ENCODE measurements at places on chromosomes 1 and 21.
A peak's percentile ranks its signal among the peaks of the same experiment; 100 is the strongest.

DNA sequence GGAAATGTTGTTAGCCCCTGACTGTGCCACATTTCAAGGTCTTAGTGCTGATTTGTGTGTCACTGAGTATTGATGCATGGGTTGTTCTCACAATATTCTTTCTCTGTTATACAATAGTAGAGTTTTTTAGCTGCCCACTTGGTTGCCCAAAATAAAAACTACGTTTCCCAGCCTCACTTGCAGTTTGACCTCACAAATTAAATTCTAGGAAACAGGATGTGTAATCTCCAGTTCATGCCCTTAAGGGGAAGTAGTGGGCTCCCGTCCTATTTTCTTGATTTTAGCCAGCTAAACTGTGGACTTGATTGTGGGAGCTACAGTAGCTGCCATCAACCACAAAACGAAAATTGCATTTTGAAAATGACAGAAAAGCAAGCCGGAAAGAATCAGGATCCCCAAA, 27.3 kb upstream of the LAMC1 start:
- DNase-seq, result no peak

DNA sequence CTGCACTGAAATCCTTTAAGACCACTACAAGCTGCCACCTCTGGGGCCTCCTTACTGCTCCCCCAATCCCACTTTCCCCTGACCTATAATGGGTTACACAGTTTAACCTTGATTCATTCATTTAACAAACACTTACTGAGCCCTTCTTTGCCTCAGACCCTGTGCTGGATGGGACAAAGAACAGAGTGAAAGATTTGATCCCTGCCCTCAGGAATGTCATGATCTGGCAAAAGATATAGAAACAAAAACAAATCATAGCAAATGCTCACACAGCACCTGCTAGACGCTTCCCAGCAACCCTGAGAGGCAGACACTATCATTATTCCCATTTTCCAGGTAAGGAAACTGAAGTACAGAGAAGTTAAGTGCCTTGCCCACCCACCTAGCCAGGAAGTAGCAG, 7.0 kb upstream of the AUNIP start:
- DNase-seq, result no peak

DNA sequence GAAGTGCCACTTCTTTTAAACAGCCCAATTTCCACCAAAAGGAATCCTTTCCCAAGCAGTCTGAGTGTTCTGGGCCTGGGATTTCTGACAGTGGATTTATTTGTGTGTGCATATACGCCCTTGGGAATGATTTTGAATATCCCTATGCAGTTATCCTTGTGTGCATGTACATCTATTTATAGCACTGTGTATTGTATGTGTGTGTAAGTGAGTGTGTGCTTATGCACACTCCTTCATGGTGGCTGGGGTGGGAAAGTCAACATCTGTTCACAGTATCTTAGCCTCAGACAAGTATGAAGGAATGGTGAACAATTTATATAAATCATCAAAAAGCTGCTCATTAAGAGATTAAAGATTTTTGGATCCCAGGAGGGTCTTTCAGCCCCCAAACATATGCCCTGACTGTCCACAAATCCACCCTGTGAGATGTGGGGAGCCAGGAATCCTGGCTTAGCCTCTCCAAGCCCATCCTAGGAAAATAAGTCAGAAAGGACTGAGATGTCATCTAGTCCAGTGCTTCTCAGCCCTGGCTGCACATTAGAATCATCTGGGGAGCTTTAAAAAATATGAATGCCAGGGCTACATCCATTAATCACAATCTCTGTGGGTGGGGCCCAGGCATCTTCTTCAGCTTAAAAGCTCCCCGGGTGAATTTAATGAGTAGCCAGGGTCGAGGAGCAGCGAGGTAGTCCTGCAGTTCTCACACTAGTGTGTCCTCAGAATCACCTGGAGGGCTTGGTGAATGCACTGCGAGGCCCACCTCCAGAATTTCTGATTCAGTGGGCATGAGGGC, 101.4 kb downstream of the PLXNA2 start:
- DNase-seq, result no peak

DNA sequence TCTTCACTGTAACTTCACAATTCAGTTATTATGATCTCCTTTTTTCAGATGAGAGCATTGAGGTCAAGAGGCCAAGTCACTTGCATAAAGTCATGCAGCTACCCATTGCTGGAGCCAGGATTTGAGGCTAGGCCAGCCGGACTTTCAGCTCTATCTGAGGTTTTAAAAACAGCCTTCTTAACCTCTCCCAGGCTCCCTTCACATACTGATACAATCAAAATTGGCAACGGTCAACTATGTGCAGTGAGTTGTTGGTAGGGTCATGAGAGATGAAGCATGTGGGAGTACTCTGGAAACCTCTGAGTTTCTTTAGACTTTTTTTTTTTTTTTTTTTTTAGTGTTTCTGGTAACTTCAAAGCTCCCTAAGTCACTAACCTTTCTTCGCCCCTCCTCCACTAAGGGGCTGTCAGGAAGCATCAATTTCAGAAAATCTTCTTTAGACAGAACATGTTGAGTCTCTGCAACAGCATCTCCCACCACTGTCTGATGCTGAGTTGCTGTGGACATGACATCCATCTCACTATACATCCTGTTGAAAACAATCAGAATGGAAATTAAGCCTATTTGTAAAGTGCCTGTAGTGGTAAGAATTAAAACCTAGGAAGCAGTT, 201.8 kb downstream of the SIPA1L2 start:
- no peak for DNase-seq

- no peak for DNase-seq
Measured at GRCh38 chr1:234989019-234989418, 139.6 kb downstream of the TOMM20 start.

DNA sequence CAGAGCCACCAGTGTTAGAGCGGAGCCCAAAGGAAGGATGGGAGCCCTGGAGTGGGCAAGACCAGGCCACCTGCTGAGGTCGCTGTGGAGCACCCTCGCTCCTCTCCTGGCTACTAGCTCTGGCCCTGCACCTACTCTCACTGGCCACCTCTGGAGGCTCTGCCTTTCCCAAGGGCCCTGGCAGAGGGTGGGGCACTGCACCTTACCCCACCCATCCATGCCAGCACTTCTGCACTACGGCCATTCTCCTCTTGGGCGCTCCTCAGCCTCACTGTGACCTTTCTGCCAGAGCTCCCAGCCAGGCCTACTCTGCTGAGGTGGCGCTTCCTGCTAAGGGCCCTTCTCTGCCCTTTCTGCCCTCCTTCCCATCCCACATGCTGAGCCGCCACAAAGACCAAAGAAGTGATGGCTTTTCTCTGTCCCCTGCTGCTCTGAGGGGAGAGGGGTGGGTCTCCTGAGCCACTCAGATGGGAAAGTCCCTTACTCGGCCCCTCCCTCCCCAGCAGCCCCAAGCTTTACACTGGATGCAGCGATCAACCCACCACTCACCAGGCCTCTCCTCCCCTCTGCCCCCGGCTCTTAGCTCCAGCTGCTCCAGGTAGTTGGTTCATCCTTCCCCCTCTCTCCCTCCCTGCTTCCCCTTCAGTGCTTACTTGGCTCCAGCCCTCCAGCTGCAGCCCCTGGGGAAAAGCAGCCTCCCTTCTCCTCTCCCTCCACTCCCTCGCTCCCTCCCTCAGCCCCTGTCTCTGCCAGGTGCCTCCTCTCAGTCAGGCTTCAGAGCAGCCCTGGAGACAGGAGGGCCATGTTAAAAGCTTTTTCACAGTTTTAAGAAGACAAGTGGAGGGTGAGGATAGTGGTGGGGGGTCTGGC, 14.8 kb upstream of the TMEM222 start:
- no peak for DNase-seq

DNA sequence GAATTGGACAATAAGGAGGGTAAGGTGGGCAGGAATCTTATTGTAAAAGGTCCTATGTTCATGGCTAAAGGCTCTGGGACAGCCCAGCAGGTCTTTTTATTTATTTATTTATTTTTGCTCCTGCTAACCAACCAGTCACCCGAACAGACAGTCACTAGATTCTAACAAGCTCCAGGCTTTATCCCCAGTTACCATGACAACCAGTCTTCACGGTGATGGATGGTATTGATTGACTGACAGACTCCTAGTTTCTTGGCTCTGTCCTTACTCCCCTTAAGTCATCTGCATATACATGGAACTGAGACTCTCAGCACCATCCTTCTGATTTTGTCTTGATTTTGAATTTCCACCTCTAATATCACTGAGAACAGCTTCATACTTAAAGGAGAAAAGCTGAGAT, 44.3 kb downstream of the C8A start:
- no peak for DNase-seq

DNA sequence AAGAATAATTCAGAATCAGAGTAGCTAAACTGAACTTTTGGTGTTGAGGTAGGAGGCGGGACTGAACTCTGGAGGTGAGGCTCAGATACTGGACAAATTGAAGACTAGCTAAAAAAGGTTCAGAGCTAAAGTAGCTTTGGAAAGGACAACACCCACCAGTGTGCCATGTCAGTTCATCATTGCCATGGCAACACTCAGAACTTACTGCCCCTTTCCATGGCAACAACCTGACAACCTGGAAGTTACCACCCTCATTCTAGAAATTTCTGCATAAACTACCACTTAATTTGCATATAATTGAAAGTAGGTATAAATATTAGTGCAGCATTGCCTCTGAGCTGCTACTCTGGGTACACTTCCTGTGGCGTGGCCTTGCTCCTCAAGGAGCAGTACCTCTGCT, 30.3 kb upstream of the POGK start:
- no peak for DNase-seq

GRCh38 chr1:229027622-229028182, 243.2 kb upstream of the RAB4A start:
- peak; percentile 21 for DNase-seq

DNA sequence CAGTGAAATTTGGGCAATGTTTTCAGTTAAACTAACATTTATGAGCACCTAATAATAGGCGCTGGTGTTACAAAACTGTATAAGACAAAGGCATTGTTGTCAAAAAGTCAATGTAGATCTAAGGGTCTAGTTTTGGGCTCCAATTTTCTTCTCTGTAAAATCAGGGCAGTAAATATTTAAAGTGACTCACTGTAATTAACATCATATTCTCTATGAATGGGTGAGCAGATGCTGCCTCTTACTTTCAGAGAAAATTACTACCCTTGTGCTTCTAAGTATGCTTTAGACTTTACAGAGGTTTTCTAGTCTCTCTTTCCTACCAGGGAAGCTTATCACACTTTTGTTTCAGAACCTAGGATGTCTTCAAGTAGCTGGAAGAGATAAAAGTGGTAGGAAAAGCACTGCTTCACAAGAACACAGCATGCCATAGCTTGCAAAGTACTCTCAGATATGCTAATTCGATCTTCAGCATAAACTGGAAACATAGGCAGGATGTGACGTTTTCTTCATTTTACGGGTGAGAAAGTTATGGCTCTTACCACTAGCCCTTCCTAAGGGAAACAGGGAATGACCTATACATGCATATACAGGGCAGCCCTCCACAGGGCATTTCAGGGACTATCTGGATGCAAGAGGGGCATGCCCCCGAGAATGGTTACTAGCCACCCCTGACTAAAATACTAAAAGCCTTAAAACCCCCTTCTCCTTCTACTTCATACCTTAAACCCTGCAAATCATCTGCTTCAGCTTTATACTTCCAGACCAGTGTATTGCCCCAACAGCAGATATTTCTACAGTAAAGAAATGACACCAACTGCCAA, 2.6 kb downstream of the C1orf116 start:
- no peak for DNase-seq

- DNase-seq, result no peak
Measured at GRCh38 chr21:32477424-32477745, 64.9 kb downstream of the EVA1C start.

DNA sequence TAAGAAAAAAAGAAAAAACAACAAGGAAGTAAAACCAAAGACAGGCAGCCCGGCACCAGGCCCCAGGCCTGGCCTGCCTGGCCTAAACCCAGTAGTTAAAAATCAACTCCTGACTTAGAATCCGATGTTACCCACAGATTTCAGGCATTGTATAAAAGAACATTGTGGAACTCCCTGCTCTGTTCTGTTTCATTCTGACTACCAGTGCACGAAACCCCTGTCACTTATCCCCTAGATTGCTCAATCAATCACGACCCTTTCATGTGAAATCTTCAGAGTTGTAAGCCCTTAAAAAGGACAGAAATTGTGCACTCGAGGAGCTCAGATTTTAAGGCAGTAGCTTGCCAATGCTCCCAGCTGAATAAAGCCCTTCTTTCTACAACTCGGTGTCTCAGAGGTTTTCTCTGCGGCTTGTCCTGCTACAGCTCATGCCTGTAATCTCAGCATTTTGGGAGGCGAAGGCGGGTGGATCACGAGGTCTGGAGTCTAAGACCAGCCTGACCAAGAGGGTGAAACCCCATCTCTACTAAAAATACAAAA, 15.6 kb upstream of the MYOCOS start:
- DNase-seq, result no peak

DNA sequence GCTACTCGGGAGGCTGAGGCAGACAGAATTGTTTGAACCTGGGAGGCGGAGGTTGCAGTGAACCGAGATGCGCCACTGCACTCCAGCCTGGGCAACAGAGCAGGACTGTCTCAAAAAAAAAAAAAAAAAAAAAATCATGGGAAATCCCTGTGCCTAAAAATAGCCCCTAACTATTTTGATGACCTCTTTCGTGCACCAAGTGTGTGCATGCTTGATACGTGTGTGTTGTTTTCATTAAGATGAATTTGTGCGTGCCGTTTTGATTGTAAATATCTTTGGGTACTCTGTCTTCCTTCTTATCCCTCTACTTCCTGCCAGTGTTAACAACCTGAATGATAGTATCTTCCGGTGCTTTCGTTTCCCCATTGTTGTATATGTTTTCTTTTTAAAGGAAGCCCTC, 9.8 kb downstream of the CACYBP start:
- no peak for DNase-seq

DNA sequence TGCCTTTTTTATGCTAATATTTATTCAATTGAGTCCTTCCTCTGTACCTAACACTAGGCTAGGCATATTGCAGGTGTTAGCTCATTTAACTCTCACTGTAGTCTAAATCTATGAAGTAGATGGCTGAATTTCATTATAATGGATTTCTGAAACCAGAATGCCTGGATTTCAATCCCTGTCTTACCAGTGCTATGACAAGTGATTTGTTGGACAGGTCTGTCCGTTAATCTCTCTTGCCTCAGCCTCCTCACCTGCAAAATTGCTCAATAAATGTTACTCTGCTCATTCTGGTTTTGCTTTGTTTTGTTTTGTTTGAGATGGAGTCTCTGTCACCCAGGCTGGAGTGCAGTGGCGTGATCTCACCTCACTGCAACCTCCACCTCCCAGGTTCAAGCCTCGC, 146.1 kb upstream of the ADGRL2 start:
- no peak for DNase-seq

DNA sequence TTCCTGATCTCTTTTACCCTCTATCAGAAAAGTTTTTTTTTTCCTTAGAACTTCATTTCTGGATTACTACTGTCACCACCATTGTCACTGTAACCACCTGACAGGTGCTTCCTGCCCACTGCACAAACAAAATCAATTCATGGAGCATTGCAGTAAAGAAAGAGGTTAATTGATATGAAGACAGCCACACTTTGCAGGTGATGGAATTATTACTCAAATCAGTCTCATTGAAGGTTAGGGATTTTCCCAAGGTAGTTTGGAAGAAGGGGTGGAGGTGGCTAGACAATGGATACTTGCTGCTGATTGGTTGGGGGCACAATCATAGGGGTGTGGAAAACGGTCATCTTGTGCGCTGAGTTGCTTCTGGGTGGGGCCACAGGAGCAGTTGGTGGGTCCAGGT, 230.8 kb upstream of the CACYBP start:
- no peak for DNase-seq

- DNase-seq, result no peak
Measured at GRCh38 chr1:25568090-25568833, 24.9 kb downstream of the LDLRAP1 start.

GRCh38 chr1:53190210-53190611, 6.4 kb upstream of the CPT2 start:
- no peak for DNase-seq

GRCh38 chr1:38135625-38136414, 89.2 kb upstream of the POU3F1 start:
- no peak for DNase-seq

Measured in stimulated activated CD4-positive, alpha-beta T cell treated with anti-CD3 and anti-CD28 coated beads, Interleukin-1b, Interleukin-23, amount 100 ng/mL, for 4 hours (primary cell).